Astrocyte (in vitro differentiated cells and primary cell): ENCODE measurements at places on chromosomes 1 and 21.

DNA sequence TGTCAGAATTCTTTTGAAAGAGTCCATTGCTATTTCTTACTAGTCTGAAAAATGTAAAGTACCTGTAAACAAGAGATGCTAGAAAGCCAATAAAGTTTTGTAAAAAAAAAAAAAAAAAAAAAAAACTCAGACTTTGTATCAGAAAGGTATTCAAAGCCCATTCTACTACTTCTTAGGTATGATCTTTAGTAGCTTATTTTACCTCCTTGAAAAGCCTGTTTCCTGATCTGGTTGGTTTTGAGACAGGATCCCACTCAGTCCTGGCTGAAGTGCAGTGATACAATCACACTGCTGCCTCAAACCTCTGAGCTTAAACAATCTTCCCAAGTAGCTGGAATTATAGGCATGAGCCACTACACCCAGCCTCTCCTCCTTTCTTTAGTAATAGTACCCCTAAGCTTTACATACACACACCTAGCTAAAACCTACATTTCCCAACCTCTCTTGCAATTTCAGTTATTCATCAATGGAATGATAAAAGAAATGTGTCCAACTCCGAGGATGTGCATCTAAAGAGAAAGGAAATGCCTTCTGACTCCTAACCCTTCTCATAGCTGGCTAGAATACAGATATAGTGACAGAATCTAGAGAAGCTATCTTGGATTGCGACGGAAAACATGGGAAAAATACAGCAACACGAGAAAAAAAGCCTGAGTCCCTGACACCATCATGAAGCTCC is 30.6 kb downstream of the EPS15 start:
- DNase-seq: no peak

- no peak for DNase-seq
These were observed 90.9 kb downstream of the PIK3R3 start for GRCh38 chr1:46041551-46041950.

DNA sequence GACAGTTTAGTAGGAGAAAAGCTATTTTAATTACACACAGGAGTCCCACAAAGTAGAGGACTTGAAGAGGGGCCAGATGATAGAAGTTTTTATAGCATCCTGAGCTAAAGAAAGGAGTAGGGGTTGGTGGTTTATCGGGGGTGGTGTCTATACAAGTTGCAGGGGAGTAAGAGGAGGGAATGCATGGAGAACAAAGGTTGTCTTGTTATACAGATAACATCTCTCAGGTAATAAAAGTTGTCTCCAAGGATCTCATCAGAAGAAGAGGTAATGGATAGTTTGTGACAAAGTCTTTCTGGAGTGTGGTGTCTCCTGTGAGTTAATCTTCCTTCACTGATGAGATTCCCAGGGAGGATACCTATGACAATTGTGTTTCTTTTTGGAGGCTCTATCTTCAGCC is 23.4 kb upstream of the NUF2 start:
- DNase-seq: no peak

DNA sequence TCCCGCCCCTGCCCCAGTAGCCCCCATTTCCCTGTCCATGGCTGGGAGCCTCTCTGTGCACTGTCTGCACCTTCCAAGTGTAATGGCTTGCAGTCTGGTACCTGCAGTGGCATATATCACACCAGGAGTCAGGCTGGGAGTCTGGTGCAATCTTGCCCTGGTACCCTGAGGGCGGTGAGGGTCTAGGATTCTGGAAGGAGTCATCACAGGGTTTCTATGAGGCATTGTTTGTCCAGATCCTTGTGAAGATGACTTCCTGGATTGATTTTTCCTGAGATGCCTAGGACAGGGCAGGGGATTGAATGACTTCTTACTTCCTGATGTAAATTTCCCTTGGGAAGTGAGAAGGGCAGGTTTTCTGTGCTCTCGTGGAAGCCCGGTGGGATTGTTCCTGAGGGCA is 5.9 kb upstream of the PKP1 start:
- DNase-seq: no peak

DNA sequence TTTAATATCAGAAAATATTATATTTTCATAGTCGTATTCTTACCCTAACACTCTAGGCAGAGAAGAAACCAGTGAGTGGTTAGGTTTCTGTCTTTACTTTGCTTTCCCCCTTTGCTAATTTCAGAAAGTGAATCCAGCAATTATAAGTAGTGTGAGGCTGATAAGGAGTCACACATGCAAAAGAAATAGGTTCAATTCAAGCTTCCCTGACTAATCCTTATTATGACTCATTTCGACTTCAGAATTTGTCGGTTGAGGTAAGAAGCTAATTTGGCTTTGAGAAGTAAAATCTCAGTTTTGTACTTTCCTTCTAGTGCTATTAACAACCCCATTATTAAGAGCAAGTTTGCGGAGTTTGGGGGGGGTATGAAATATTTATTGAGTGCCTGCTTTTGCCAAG is 22.4 kb downstream of the ESRRG start:
- DNase-seq: peak; percentile 41

GRCh38 chr1:192703283-192704206 is 67.6 kb downstream of the RGS13 start:
- DNase-seq: no peak

DNA sequence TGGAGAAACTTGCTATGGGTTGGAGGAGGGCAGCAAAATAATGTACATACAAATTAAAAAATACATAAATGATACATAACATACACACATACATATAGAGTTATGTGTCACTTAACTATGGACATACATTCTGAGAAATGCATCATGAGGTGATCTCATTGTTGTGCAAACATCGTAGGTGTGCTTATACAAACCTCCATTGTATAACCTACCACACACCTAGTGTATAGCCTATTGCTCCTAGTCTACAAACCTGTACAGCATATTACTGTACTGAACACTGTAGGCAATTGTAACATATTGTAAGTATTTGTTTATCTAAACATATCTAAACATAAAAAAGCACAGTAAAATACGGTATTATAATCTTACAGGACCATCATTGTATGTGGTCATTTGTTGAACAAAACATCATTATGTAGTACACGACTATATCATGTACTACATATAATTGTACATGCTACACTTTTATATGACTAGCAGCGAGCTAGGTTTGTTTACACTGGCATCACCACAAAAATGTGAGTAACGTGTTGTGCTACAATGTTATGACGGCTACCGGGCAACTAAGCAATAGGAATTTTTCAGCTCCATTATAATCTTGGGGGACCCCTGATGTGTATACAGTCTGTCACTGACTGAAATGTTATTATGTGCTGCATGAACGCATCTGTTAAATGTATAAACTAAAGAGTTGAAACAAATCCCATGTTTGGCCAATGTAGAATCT is 35.5 kb downstream of the ITGB3BP start:
- DNase-seq: peak; percentile 25

DNA sequence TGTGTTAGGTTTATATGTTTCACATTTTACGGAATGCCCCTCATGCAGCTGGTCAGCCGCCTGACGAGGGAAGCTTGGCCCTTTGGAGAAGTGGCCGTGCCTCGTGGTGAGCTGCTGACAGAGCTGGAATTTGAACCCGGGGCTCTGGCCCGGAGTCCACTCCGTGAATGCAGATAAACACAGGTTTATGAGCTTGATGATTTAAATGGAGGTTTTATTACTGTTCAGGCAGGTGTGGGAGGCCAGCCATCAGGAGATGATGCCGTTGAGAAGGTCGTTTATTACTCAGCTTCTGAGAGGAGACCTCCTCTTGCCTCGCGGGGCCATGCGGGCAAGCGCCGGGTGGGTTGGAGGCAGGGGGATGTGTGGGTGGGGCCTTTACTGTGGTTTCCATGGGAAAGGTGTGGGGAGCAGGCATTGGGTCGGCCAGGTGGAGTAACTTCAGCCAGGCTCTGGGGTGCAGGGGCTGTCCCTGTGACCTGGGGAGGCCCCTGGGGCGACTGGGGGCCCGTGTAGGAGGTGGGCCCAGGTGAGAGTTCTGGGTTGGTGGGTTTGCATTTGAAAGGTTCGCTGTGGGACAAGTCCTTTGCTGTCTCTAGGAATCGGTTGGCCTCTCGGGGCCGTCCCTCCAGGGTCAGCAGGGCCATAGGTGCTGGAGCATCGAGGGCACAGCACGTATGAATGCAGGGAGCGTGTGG is 22.0 kb downstream of the PRKCZ start:
- no peak for DNase-seq

- no peak for DNase-seq
These were observed 31.1 kb downstream of the RWDD3 start for GRCh38 chr1:95265106-95265505.

DNA sequence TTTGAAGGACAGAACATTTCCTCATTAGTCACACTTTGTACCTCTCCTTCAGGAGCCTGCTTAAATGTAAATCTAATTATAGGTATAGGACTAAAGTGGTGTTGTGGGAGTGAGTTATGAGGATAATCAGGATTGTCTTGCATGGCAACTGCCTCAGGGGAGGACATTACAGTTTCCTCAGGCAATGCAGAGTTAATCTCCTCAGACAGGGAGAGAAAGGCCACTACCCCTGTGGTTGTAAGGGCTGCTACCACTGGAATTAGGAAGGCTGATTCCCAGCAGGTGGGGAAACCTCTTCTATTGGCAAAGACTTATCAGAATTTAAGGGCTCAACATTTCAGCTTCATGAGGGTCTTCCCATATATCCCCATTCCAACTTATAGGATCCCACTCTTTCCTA is 286.8 kb upstream of the PBX1 start:
- no peak for DNase-seq

GRCh38 chr1:105172788-105173187 is 1423.1 kb downstream of the AMY1C start:
- DNase-seq: no peak
